ENCODE measurements at places on chromosomes 6 and 20. TPM values are rescaled to one million over a fixed set of nuclear protein-coding genes. Genes with fewer than 3 reads are reported as not detected.
A peak's percentile ranks its signal among the peaks of the same experiment; 100 is the strongest.

- ATAC-seq: peak; percentile 59
Observed at GRCh38 chr6:11835065-11835464, 56.5 kb upstream of the ADTRP start.

GRCh38 chr20:12592756-12593155 is 416.0 kb upstream of the SPTLC3 start:
- no peak for ATAC-seq

GRCh38 chr6:67450641-67451040 is 1184.4 kb upstream of the ADGRB3 start:
- ATAC-seq: no peak

DNA sequence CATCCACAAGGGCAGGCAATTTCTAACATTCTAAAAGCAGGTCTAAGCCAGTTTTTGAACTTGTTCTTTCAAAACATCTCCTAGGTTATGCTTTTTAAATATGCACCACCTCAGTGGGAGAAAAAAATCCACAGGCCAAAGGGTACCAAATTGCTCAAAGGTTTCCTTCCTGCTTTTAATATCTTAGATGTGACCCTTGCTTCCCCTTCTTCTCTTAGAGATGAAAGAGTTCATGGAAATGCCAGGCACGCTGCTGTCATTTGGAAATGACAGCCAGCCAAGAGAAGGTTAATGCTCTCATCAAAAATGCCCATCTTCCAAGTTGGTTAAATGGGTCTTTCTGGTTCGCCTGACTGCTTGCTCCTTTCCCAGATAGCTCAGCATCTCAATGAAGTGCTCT is 497.1 kb downstream of the CD83 start:
- no peak for ATAC-seq

Gene CRYBG1
- 124 TPM for total RNA-seq

DNA sequence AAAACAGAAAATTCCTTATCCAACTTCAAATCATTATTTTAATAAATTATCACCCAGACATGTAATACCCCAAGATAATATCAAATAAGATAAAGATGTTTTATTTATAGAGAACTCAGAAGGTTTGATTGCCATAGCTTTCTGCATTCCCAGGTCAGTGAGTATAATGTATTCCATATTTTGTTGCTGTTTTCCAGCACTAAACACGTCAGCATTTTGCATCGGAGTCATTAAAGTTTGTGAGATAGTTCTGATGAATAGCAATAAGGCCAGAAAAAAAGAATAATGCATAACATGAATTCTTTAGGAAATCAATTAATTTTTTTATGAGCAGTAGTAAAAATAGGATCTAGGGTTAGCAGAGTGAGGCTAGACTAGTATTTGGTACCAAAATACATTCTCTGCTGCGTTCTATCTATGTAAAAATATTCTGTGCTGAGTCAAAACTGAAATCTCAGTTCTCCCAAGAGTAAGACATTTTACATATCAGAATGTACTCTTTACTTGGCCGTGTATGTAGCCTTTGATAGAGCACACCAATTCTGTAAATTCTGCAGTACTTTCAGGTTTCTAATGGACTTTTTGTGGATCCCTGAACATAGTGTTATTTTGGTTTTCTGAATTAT is 269.9 kb upstream of the AGPAT4 start:
- no peak for ATAC-seq

Gene ADGRF5
- total RNA-seq: 2.5 TPM

DNA sequence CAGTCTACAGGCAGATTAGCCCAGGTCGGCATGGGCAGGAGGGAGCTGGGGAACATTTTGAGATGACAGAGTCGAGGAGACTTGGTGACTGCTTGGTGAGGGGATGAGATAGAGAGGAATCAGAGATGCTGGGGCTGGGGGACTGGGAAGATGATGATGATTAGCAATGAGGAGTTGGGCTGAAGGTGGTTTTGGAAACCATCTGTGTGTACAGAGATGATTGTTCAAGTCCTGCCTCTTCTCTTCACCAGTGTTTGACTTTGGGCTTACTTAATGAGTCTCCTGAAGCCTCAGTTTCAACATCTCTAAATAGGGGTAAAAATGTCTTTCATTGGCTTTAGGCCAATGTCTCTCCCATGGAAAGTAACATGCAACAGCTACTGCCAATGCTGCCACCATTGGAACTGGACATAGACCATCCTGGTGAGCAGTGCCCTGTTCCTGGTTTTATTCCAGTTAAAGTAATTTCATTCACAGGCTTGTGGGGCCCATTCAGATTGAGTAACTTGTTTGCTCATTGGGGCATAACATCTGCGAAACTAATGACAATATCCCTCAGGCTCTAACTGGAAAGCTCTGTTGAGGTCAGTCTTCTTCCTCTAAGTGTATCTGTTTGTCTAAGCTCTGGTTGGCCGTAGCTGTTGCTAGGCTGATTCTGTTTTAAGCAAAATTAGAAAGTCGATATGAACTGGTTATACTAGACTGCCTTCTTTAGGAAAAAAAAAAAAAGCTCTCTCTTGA is 99.1 kb downstream of the ARMC2 start:
- peak; percentile 95 for ATAC-seq

- ATAC-seq: no peak
Observed at GRCh38 chr6:53587291-53587690, 42.4 kb upstream of the GCLC start.

GRCh38 chr6:90403489-90404381 is 107.1 kb upstream of the BACH2 start:
- ATAC-seq: no peak

Gene MAP1LC3A
- total RNA-seq: 7.0 TPM

Gene SPATS1
- not detected for total RNA-seq

DNA sequence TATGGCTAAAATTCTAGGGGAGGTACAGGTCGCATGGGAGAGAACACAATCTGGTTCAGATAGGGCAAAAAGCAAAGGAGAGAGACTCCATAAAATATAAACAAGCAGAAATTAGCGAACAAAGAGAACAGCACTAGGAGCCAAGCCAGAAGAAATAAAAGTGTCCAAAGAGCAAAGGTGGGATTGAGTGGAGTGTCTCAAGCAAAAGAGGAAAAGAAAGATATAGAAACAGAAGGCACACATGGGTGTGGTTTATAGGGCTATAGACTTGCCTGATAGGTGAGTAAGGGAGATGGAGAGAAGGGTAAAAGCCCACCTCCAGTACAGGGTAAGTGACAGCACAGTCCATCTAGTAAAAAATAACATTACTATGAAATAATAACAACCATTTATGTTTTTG is 36.5 kb upstream of the IRAK1BP1 start:
- ATAC-seq: no peak

Gene TREML1
- total RNA-seq: 0.16 TPM

Gene KIAA1755
- 0.32 TPM for total RNA-seq

DNA sequence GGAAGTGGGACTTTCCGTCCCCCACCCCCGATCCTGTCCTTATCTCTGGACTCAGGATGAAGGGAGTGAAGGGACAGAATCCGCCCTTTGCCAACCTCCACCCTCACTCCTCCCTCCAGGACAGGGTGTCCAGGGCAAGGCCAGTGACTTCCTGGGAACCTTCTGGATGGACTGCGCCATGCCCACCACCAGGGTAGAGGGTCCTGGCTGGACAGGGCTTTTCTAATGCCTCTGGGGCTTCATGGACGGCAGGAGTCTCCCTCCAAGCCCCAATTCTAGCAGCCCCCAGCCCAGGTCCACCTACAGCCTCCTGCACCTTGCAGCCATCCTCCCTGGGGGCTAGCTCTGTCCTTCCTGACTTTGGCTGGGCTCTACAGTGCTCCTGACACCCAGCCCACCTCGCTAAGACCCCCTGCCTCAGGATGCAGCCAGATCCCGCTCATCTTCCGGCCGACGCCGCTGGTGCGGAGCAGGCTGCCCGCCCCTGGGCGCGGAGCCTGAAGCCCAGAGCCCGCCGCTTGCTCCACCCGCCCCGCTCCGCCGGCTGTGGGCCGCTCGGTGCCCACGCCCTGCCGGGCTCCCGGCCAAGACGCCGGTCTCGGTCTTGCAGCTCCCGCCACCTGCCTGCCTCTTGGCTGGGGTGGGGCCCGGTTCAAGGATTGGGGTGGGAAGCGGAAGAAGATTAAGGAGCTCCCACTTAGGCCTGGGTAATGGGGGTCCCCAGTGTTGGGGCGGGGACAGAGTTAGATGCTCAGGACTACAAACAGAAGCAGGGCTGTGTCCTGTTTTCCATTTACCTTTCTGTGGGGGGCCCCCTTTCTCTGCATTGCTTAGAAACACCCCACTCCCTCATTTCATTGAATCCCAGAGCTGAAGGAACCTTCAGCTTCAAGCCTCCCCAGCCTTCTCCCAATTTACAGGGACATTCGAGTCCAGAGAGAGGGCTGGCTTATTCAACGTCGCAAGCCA is 72.8 kb downstream of the MDGA1 start:
- ATAC-seq: peak; percentile 72

GRCh38 chr6:28425944-28426541 is 17.2 kb downstream of the ZSCAN23 start:
- ATAC-seq: no peak

GRCh38 chr6:121780325-121781321 is 345.2 kb downstream of the GJA1 start:
- peak; percentile 98 for ATAC-seq

GRCh38 chr20:63487781-63488241 is 11.1 kb downstream of the EEF1A2 start:
- ATAC-seq: no peak

Gene GOPC
- 11.3 TPM for total RNA-seq

DNA sequence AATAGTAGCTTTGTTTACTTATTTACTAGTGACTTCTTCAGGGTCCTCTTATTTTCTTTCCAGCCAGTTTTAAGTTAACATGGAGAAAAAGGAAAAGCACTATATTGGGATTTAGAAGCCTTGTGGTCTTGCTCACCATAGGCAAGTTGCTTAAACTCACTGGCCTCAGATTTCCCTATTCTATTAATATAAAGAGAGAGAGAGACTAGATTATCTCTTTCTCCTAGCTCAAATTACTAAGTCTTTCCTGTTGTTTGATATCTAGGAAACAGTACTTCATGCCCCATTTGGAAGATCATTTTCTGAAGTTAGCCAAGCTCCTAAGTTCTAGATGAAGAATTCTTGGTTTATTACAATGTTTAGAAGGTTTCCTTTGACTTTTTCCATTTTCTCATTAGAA is 32.5 kb downstream of the CTNNBL1 start:
- ATAC-seq: no peak

DNA sequence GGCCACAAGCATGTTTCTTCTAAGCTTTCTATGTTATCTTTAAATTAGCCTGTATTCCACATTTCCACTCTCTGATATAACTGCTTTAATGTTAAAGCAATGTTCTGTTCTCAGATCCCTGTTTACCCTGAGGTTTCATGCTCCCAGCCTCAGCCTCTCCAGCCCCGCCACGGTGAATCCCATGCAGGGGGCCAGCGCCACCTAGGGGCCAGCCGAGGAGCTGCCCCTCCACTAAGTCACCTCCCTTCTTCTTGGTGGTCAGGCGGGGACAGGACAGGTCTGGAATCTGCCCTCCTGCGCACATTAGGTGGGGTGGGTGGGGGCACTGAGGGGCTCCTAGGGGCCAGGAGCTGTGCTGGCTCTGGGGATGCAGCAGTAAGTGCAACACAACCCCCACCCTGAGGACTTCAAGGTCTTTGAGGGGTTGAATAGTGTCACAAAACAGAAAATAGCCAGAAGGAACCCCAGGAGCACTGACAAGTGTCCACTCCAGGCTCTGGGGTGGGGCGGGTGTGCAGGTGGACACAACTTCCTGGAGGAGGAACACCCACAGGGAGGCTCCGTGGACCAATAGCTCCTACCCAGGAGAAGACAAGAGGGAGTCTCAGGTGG is 61.6 kb downstream of the RAB44 start:
- ATAC-seq: peak; percentile 69

DNA sequence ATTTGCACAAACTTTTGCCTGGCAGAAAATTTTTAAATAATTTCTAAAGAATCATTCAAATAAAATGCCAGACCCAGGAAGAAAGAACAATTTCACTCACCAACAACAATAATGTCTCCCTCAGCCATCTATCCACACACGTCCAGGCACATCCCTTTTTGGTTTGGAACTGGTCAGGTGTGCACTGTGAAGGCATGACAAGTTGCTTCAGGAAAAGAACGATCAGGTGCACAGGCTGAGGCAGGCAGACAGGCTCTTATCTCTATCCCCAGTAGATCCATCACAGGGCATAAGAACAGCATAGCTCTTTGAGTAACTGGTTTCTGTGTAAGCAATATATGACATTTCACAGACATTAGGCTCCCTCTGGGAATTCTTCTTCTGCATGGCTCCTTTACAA is 18.1 kb upstream of the NXT1 start:
- peak; percentile 62 for ATAC-seq

- ATAC-seq: no peak
Observed at GRCh38 chr20:49475292-49476015, 7.0 kb downstream of the KCNB1 start.

Data from esophagus mucosa (tissue), 1 donor.